H4 (cell line): ENCODE measurements at places on chromosomes 2 and 18. TPM values are rescaled to one million over a fixed set of nuclear protein-coding genes. Genes with fewer than 3 reads are reported as not detected.

SERPINB5 gene
- 1.1 TPM in 1 of 2 replicates, not detected in the other for total RNA-seq

- no peak for DNase-seq
These were observed 998.0 kb upstream of the FANCL start for GRCh38 chr2:59239146-59239545.

DNA sequence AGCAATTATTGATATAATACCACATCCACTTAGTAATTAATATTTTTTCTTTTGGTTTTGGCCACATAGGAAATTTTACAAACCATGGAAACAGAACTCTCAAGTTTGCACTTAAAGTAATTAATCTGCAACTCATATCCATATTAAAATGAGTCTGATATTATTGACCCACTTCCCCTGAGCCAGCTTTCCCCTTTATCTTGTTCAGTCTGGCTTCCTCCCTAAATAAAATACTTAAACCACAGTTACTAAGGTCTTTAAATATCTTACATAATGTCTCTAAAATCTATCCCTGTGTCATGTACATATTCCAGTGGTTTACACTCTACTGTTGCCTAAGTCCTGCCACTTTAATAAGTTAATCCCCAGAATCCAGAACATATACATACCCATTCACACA lies 564.9 kb upstream of the FSHR start:
- DNase-seq: no peak

DNA sequence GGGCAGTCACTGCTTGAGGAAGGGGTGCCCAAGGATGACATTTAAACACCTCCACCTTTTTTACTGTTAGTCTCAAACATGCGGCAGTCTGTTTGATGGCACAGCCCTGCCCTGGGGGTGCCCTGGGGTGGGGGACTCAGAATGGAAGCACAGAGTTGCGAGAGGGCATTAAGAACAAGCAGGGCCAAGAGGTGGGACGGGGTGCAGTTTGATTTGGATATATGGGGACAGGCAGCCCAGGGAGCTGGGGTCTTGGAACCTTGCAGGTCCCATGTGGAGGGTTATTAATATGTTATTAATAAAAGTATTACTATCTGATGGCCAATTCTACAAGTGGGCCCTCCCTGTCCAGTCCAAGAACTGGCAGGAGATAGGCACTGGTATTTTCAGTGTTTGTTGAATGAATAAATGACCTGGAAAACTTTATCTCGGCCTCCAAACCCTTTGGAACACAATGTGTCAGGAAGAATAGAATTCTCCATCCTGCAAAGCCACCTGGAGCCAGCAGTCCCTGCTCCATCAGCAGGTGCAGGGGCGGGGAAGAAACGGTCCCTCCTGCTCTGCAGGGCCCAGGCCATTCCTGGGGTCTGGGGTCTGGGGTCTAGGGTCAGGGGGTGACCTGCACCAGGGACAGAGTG lies 25.2 kb downstream of the SDC1 start:
- no peak for DNase-seq

- DNase-seq: no peak
These were observed 110.9 kb downstream of the FAM210A start for GRCh38 chr18:13615432-13615861.

GRCh38 chr2:196759378-196759706 lies 40.1 kb downstream of the GTF3C3 start:
- no peak for DNase-seq

GRCh38 chr18:29874519-29875098 lies 1167.9 kb downstream of the DSC3 start:
- DNase-seq: peak; percentile 48

GRCh38 chr2:42921721-42922120 lies 129.3 kb upstream of the HAAO start:
- DNase-seq: no peak

DNA sequence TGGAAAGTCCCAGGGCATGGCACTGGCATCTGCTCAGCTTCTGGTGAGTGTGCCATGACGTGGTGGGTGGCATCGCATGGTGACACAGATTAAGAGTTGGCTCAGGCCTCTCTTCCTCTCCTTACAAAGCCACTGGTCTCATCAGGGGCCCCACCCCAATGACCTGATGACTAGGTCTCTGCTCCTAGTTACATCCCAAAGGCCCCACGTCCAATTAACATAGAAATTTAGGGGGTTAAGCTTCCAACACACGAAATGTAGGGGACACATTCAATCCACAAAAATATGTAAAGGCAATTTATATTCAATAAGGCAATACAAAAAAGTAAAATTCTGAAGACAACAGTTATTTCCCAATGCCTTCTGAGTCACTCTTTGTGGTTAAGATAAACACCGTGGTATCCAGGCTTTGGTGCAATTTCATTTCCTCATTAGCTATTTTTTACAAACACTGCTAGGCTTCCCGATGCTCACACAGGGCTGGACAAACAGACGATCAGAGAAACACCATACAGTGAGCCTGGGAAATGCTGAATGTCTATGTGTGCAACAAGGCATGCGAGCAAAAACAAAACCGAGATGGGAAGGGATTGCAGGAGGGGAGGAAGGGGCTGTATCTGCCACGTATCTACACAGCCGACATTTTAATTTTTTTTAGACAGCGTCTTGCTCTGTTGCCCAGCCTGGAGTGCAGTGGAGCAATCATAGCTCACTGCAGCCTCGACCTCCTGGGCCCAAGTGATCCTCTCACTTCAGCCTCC lies 67.2 kb downstream of the MBP start:
- peak; percentile 95 for DNase-seq

MYO3B gene
- 0.10 TPM in 1 of 2 replicates, not detected in the other for total RNA-seq

DNA sequence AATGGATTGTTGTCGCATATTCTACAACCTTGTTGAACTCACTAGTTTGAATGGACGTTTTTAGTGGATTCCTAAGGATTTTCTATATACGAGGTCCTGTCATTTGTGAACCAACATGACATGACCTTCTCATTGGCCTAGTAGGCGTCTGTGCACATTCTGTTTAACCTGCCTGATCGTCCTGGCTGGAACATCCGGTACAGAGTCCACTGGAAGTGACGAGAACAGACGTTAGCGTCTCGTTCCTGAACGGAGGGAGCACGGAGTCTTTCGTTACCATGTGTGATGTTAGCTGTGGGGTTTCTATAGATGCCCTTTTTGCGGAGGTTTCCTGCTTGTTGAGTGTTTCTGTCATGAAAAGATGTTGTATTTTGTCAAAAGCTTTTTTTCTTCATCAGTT lies 61.9 kb downstream of the SLC66A2 start:
- no peak for DNase-seq

GRCh38 chr2:10239561-10239967 lies 63.1 kb upstream of the HPCAL1 start:
- DNase-seq: no peak

DNA sequence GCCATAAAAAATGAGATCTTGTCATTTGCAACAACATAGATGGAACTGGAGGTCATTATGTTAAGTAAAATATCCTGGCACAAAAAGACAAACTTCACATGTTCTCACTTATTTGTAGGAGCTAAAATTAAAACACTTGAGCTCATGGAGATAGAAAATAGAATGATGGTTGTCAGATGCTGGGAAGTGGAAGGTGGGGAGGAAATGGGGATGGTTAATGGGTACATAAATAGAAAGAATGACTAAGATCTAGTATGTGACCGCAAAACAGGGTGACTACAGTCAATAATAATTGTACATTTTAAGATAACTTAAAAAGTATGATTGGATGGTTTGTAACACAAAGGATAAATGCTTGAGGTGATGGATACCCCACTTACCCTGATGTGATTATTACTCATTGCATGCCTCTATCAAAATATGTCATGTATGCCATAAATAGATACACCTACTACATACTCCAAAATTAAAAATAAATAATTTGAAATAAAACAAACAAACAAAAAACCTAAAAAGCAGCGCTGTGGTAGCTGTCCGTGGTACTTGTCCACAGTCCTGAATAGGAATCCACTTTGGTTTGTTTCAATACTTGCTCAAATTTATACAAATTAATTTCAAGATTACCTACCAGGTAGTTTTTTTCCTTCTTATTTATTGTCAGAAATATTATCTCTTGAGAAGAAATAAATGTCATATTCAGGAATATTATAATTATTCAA lies 224.5 kb downstream of the DLGAP1 start:
- no peak for DNase-seq
